ENCODE measurements at places on chromosomes 5 and 9. TPM values are rescaled to one million over a fixed set of nuclear protein-coding genes. Genes with fewer than 3 reads are reported as not detected.

DNA sequence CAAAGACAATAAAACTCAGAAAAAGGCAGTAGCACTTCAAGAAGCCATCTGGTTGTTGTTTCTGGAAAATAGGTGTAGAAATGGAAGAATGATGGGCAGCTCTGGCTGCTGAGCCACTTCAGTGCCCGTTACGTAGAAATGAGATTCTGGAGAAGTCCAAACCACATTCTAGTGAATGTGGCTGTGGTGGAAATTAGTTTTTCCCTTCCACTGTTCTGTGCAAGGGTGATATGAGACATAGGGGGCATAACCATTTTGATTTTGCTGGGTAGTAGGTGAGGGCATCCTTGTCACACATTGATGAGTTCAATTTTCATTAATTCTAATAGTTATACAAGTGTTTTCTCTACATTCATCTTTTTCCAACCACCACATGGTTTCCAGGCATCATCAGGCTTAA lies 275.1 kb downstream of the MCTP1 start:
- DNase-seq = no peak

DNA sequence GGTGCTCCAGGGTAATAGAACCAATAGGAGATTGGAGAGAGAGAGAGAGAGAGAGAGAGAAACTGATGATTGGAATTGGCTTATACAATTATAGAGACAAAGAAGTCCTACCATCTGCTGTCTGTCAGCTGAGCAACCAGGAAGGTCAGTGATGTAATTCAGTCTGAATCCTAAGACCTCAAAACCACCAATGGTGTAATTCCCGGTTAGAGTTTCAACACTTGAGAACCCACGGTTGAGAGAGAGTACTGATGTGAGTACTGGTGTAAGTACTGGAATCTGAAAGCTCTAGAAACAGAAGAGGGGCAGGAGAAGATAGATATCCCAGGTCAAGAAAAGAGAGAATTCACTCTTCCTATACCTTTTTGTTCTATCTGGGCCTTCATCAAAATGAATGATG lies 775.8 kb downstream of the EFNA5 start:
- H3K36me3 ChIP-seq = no peaks in the 10 kb centered on the region
- H3K27me3 ChIP-seq = no peaks in the 10 kb centered on the region
- H3K27ac ChIP-seq = no peak overlapping the region

GRCh38 chr9:135787317-135787716 lies 85.3 kb downstream of the KCNT1 start:
- no peaks in the 10 kb centered on the region for H3K27me3 ChIP-seq
- no peak overlapping the region for H3K4me3 ChIP-seq
- no peaks in the 10 kb centered on the region for H3K4me1 ChIP-seq
- H3K36me3 ChIP-seq = no peaks in the 10 kb centered on the region
- no peak overlapping the region for H3K27ac ChIP-seq
- DNase-seq = no peak

GRCh38 chr5:65152131-65152530 lies 329.6 kb downstream of the ADAMTS6 start:
- no peak overlapping the region for H3K4me3 ChIP-seq
- no peaks in the 10 kb centered on the region for H3K4me1 ChIP-seq
- H3K27me3 ChIP-seq = no peaks in the 10 kb centered on the region
- no peak for DNase-seq
- H3K36me3 ChIP-seq = no peaks in the 10 kb centered on the region
- H3K27ac ChIP-seq = no peak overlapping the region

DNA sequence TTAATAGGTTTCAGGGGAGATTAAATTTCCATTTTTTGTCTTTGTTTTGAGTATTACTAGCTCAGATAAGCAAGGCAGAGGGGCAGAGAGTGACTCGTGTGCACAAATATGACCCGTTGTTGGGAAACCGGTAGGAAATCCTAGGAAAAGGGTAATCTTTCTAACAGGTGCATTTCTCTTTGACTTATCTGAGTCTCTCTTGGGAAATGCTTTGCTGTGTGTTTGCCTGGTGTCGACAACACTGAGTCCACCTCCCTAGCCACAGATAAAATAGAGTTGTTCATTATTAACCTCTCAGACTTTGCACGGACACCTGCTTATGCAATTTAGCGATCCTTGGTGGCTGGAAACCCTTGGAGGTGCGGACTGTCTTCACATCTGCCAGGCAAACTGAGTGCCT lies 164.2 kb downstream of the FGF1 start:
- no peaks in the 10 kb centered on the region for H3K27me3 ChIP-seq
- no peak overlapping the region for H3K27ac ChIP-seq
- H3K4me3 ChIP-seq = no peak overlapping the region
- no peaks in the 10 kb centered on the region for H3K4me1 ChIP-seq
- no peaks in the 10 kb centered on the region for H3K36me3 ChIP-seq

DNA sequence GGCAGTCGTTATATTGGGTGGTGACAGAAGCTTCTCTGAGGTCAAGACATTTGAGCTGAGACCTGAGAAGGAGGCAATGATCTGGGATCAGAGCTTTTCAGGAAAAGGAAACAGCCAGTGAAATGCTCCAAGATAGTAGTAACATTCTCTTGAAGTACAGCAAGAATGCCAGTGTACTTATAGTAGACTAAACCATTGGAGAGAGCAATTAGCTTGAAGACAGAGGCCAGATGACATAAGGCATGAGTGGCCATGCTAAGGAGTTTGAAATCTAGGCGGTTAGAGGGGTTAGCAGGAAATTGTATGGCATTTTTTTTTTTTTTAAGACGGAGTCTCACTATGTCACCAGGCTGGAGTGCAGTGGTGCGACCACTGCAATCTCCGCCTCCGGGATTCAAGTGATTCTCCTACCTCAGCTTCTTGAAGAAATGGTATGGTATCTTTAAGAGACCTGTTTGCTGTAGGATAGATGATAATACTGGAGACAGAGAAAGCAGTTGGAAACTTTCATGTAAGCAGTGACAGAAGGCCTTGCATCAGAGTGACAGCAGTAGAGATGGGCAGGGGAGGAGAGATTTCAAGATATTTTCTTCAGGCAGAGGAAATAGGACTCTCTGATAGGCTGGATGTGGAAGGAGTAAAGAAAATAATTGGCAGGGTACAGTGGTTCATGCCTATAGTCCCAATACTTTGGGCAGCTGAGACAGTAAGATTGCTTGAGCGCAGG lies 482.2 kb upstream of the PAPPA start:
- H3K27ac ChIP-seq = no peak overlapping the region
- H3K27me3 ChIP-seq = no peaks in the 10 kb centered on the region
- no peak for DNase-seq
- H3K36me3 ChIP-seq = no peaks in the 10 kb centered on the region

DNA sequence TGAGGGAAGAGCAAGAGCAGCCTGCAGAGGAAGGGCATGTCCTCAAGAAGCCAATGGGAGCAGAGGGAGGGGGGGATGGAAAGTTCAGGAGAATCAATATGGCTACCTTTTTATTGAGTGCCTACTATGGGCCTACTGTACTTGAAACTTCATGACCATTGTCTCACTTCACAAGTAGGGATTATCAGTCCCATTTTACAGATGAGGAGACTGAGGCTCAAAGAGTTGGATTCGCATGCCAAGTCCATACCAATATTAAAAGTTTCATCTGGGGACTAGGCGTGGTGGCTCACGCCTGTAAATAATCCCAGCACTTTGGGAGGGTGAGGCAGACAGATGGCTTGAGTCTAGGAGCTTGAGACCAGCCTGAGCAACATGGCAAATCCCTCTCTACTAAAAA lies 40.0 kb downstream of the RFK start:
- H3K4me3 ChIP-seq = no peak overlapping the region
- no peak overlapping the region for H3K27ac ChIP-seq
- H3K4me1 ChIP-seq = no peaks in the 10 kb centered on the region
- H3K27me3 ChIP-seq = no peaks in the 10 kb centered on the region
- DNase-seq = no peak
- no peaks in the 10 kb centered on the region for H3K36me3 ChIP-seq

DNA sequence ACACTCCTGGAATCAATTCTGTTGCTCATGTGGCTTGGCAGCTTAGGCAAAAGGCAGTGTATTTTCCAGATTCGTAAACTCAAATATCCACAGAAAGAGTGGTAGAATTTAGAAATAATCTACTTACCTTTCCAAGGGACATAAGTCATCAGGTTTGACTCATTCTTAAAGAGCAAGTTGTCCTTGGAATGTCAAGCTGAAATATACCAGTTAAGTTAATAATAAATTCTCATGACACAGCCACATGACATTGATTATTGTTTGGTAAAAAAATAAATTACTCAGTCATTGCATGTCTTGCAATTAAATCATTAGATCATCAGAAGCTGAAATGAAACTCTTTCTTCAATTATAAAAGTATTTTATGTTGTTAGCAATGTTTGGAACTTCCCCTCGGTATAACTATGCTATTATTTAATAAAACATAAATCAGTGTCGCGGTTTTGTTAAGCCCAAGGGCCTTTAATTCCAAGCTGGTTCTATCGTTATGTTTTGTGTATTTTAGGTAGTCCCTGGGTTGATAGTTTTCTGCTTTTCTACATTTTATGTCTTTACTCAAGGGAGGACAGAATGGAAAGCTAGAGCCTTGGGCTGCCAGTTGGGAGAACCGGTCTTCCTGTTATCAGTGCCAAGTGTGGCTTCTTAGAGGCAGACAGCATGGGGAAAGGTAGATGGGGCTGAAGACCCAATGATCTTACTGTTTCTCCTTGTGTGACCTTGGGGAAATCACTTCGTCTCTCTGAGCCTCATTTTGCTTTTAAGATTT lies 79.3 kb upstream of the PRLR start:
- no peak overlapping the region for H3K4me3 ChIP-seq
- no peak for DNase-seq
- no peaks in the 10 kb centered on the region for H3K36me3 ChIP-seq
- no peaks in the 10 kb centered on the region for H3K4me1 ChIP-seq

DNA sequence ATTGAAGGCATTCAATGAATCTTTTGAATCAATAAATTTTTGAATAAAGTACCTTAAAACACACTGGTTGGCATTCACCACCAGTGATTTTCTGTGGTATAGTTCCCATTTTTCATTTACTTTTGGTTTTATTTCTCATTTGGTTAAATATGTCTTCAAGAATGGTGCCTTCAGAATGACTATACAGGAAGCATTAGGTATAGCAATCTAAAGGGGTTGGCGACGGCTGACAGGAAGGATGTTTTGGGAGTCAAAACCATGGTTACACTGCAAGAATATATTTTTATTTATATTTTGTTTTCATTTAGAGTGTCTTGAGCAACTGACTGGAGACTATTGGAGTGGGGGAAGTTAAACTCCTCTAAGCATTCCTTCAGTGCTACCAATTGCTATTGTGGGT lies 235.7 kb downstream of the HTR1A start:
- H3K36me3 ChIP-seq = no peaks in the 10 kb centered on the region
- DNase-seq = no peak
- no peaks in the 10 kb centered on the region for H3K27me3 ChIP-seq
- H3K4me1 ChIP-seq = no peaks in the 10 kb centered on the region

DNA sequence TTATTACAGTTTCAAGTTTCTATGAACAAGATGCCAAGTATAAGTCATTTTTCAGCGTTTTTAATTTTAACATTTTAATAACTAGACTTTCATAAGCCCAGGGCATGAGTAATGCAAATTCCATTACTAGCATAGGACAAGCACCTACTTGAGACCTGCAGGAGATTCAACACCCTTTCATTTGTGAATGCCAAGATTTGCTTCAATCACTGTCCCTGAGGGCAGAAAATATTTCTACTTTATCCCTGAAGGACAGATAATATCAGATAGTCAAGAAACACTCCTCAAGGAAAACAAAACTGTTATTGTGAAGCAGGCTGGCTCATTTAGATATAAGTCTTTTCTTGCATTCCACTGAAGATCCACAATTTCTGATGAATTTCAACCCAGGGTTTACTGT lies 27.7 kb upstream of the ZNF622 start:
- H3K4me1 ChIP-seq = no peaks in the 10 kb centered on the region
- DNase-seq = no peak
- no peaks in the 10 kb centered on the region for H3K27me3 ChIP-seq
- H3K4me3 ChIP-seq = no peak overlapping the region

CDO1 gene
- 1.1 TPM for total RNA-seq

PPP6C gene
- 49.2 TPM for total RNA-seq

FOXD1 gene
- not detected for total RNA-seq

TAF11L5 gene
- total RNA-seq = not detected
